ENCODE measurements at places on chromosomes 11 and 22.
A peak's percentile ranks its signal among the peaks of the same experiment; 100 is the strongest.

GRCh38 chr11:35419184-35419829, at the start of gene SLC1A2:
Gene SLC1A2, minus strand, starts transcription at chr11:35419558. Its CDS starts 592 bp downstream, at chr11:35418966.
- DNase-seq = peak; percentile 55

DNA sequence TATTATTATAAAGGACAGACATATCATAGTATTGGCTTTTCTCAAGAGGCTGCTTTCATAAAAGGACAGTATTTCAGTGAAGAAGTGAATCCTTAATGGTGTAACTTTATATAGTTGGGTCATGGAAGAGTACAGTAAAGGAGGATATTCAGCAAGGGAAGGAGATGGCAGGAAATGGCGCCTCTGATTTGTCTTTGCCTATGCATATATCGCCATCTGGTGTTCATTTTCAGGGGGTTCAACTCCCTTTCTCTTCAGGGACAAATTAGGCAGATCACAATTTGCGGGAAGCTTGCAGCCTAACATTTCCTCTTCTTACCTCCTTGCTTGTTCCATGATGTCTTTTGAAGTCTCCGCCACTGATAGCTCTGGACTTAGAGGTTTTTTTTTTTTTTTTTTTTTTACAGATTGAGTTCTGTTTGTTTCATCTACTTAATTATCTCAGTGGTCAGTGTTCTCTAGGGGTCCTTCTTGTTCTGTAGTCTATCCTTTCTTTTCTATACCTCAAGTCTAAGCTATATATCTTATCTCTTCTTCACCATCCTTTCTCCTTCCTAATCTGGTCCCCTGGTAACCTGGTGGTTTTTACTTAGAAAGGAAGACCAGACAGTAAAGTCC, 21.8 kb upstream of the RRM1 start:
- peak; percentile 49 for DNase-seq

- no peak for DNase-seq
These were observed 1.3 kb downstream of the TBRG1 start for GRCh38 chr11:124623861-124624525.

DNA sequence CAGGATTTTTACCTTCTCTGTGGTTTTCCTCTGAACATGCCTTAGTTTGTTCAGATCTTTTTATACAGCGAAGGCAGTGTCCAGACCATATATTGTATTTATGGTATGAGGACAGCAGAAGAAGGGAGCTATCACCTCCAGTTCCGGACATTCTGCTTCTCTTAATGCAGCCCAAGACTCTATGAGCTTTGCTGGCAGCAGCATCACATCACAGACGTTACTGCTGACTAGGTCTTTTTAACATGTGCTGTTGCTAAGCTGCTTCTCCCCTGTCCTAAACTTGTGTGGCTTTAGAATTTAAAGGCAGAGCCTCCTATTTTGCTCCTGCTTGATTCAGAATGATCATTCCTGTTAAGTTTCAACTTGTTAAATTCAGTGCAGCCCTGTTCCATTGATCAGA, 13.4 kb downstream of the MICAL2 start:
- no peak for DNase-seq

GRCh38 chr11:130020323-130020722, 17.7 kb upstream of the PRDM10 start:
- no peak for DNase-seq

DNA sequence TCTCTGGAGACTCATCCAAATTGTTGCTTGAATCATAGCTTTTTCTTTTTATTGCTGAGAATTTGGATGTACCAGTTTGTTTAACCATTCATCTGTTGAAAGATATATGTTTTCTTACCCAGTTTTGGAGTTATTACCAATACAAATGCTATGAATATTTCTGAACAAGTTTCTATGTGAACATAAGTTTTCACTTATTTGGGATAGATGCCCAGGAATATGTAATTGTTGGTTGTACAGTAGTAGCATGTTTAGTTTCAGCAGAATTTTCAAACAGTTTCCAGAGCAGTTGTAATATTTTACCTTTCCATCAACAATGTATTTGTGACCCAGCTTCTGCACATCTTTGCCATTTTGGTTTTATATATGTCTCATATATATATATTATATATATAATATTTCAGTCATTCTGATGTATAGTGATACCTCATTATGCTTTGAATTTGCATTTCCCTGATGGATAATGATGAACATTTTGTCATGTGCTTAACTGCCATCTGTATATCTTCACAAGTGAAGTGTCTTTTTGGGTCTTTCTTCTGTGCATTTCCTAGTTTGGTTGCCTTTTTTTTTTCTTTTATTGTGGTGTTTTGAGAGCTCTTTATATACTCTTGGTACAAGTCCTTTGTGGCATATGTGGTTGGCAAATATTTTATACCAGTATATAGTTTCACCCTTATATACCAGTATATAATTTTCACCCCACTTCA, 118.8 kb downstream of the LUZP2 start:
- DNase-seq = no peak

GRCh38 chr11:15471895-15472799, 357.4 kb downstream of the INSC start:
- DNase-seq = no peak

DNA sequence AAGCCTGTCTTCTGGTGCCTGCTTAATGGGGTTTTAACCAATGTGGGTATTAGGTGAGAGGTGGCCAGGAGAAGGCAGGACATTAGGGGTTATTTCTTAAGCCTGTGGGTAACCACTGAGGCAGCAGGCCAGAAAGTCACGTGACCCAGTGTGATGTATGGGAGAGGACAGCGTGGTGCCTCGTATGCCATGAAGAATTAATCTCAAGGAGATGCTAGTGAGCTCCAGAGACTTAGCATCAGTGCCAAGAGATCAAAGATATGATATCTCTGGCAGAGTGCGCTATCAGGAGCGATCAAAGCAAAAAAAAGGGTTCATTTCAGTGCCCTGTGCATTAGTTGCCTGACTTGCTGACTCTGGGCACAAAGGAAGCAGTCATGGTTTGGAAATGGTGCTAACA, 275.5 kb downstream of the KIRREL3 start:
- DNase-seq = no peak

DNA sequence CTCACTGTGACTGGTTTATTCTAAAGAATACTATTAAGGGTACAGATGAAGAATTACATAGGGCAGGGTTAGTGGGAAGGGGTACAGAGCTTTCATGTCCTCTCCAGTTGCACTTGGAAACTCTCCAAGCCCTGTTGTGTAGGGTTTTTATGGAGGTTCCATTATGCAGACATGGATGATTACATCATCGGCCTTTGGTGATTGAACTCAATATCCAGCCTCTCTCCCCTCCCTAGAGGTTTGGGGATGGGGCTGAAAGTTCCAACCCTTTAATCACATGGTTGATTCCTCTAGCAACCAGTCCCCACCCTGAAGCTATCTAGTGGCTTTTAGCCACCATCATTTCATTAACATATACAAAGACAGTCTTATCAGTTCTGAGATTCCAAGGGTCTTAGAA, 472.6 kb downstream of the BUD13 start:
- no peak for DNase-seq

GRCh38 chr22:49720279-49720959, 107.3 kb downstream of the BRD1 start:
- no peak for DNase-seq

DNA sequence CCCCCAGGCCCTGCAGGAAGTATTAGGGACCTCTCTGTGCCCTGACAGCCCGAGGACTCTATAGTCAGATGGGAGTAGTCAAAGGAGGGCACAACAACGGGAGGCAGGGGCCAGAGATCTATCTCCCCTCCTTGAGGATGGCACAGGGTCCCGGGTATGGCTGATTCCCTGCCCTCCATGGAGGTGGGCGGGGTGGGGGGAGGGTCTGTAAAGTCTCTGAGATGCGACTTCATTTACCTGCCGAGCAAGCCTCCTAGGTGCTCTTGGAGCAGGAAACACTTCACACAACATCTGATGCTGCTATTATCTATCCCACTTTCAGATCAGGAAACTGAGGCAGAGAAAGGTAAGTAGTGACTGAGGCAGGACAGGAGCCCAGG, 769 bp upstream of the CDC42EP1 start:
- no peak for DNase-seq

DNA sequence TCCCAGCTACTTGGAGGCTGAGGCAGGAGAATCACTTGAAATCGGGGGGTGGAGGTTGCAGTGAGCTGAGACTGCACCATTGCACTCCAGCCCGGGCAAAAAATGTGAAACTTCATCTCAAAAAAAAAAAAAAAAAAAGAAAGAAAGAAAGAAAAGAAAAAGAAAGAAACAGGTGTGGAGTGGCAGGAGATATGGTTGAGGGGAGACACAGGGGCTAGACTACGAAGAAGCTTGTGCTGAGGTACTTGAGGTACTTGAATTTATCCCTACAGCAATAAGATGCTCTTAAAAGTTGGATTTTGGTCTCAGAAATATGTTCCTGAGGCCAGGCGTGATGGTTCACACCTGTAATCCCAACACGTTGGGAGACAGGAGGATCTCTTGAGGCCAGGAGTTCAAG, 2.2 kb upstream of the MAJIN start:
- DNase-seq = no peak

GRCh38 chr11:16577490-16577889, 161.0 kb upstream of the C11orf58 start:
- no peak for DNase-seq

- DNase-seq = no peak
These were observed 43.1 kb downstream of the FDX1 start for GRCh38 chr11:110472858-110473257.

DNA sequence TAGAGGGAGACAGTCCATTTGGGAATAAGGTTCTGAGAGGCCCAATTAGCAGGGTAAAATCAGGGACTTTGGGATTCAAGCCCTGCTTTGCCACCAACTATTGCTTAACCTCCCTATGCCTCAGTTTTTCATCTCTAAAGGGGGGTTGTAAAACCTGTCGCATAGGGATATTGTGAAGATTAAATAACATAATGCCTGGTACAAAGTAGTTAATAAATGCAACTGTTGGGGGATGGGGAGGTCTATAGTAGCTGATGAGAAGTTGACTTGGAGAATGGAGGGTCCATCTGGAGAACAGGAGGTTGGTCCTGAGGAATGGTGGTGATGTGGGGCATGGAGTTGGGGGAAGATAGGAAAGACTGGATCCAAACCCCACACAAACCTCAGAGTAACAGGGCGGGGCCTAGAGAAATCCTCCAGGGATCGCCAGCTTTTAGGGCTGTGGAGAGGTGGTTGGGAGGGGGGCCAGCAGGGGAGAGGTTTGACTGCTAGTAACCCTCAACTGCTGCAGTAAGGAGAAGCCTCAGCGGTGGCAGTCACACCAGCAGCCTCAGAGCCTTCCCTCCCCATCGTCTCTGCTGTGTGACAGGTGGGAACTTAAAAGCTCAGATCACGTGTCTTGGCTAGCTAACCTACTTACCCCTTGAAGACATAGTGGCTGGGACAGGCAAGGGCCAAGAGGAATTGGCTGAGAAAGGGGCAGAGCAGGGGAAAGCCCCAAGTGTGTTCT, 1.1 kb upstream of the ABCG4 start:
- DNase-seq = no peak

DNA sequence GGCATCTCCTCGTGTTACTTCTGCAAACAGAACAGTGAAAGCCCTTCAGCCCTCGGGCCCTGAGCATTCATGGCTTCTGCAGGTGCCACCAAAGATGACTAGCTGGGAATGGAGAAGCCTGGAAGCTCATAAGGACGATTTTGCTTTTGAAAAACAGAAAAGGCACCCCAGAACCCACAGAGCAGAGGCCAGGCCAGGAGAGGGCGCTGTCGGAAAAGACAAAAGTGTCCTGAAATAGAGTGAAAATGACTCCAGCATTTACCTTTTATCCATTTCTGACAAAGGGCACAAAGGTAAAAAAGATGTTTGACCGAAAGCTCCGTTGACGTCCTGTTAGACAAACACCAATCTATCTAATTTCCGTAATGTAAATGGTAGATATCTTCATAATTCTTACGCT, 37.6 kb downstream of the ZNF195 start:
- no peak for DNase-seq

GRCh38 chr11:117424781-117425180, 97.1 kb downstream of the CEP164 start:
- DNase-seq = no peak

DNA sequence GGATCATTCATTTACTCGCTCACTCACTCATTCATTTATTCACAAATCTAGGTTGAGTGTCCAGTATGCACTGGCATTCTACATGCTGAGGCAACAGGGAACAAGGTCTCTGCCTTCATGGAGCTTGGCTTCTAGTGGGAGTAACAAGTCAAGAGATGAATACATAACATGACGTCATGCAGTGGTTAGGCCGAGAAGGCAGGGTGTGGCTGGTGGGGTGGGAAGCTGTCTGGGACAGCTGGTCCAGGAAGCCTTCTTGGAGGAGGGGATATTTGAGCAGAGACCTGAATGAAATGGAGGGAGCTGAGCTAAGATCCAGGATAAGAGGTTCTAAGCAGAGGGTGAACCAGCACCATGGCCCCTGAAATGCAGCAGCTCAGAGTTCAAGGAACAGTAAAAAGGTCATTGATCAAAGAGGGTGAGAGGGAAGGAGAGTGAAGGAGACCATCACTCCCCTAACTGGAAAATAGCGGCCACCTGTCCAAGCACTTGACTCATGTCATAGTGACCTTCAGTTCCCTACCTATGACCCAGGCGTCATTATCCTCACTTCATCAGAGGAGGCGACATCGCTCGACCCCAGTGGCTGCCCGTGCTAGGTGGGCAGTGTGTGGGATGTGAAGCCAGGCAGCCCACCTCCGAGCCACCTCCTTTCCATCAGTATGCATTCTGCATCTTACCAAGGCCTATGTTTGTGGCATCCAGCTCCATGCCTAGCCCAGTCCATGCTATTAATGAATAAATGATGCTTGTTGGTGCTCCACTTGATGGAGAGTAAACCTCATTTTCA, 105.0 kb downstream of the TSPAN18 start:
- no peak for DNase-seq

DNA sequence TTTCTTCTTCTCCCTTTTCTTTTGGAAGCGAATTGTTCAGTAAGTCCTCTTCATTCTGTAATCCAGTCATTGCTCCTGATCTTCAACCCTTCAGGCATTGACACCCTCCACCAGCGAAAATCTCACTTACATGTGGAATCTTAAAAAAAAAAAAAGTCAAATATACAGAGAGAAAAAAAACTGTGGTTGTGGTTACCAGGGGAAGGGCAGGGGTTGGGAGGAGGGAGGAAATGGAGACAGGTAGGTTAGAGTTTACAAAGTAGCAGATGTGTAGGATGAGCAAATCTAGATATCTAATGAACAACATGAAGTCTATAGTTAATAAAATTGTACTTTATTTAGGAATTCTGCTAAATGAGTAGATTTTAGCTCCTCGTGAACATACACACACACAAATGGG, 17.7 kb upstream of the TMEM123 start:
- DNase-seq = no peak

DNA sequence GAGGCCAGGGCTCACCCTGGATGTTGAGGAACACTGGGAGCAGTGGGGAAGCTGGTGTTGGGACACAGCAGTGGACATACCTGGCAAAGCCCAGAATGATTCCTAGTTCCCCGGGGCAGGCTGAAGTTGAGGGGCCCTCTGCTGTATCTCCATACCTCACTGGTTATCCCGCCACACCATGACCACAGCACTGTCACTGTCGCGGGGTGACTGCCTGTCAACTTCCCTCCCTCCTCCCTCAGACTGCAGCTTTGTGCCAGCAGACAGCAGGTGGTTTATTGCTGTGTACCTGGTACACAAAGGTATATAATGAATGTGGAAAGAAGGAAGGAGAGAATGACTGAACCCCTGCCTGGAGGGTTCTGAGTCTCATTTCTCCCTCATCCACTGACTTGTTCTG, 318.7 kb downstream of the TMEM135 start:
- DNase-seq = no peak

GRCh38 chr11:133522344-133522743, 10.0 kb downstream of the OPCML start:
- no peak for DNase-seq

- no peak for DNase-seq
These were observed 16.2 kb downstream of the CSF2RB start for GRCh38 chr22:36929621-36930020.
